Stimulated activated CD4-positive, alpha-beta T cell treated with anti-CD3 and anti-CD28 coated beads, Interleukin-2, amount 100 ng/mL, for 24 hours (primary cell): ENCODE measurements at places on chromosomes 6 and 20.

GRCh38 chr6:144305985-144306384 is 20.9 kb downstream of the UTRN start:
- no peak for DNase-seq

GRCh38 chr6:46338131-46338530 is 153.1 kb downstream of the RCAN2 start:
- no peak for DNase-seq

GRCh38 chr20:62027116-62027515 is 38.6 kb downstream of the TAF4 start:
- no peak for DNase-seq

- no peak for DNase-seq
Observed at GRCh38 chr20:14067603-14068002, 72.3 kb downstream of the MACROD2 start.

- no peak for DNase-seq
Observed at GRCh38 chr6:131643855-131644460, 6.9 kb downstream of the ENPP3 start.

DNA sequence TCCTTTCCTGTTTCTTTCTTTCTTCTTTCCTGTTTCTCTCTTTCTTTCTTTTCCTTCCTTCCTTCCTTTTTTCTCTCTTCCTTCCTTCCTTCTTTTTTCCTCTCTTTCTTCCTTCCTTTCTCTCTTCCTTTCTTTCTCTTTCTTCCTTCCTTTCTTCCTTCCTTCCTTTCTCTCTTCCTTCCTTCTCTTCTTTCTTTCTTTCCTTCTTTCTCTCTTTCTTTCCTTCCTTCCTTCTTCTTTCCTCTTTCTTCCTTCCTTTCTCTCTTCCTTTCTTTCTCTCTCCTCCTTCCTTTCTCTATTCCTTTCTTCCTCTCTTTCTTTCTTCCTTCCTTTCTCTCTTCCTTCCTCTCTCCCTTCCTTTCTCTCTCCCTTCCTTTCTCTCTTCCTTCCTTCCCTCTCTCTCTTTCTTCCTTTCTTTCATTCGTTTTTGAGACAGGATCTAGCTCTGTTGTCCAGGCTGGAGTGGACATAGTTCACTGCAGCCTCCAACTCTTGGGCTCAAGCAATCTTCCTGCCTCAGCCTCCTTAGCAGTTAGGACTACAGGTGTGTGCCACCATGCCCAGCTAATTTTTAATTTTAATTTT is 170.8 kb upstream of the GMDS start:
- no peak for DNase-seq

DNA sequence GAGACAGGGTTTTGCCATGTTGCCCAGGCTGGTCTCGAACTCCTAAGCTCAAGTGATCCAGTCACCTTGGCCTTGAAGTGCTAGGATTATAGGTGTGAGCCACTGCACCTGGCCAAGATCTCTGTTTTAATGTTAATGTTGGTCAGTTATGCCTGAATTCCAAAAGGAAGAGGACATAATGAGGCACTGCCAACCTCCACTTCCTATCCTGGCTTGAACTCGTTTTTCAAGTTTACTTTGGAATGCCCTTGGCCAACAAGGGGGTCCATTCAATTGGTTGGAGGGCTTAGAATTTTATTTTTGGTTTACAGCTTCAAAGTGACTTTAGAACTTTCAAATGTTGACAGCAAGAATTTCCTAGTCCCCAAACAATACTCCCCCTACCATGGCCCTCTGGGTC is 29.8 kb downstream of the DNAAF9 start:
- no peak for DNase-seq

DNA sequence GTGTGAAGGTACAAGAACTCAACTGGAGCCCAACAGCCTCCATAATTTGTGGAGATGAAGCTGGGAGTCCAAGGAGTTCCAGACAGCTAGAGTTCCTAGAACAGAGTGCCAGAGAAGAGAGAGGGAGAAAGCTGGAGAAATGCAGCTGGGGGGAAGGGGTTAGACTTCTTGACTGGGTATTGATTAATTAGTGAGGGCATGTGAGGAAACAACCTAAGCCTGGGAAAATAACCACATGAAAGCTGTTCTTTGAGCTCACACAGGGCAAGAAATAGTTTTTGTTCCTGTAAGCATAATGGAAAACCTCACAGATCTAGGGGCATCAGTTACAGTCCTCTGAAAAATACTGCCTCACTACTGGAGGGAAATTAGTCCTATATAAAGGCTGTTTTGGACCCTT is 230.5 kb upstream of the FKBP1C start:
- no peak for DNase-seq

DNA sequence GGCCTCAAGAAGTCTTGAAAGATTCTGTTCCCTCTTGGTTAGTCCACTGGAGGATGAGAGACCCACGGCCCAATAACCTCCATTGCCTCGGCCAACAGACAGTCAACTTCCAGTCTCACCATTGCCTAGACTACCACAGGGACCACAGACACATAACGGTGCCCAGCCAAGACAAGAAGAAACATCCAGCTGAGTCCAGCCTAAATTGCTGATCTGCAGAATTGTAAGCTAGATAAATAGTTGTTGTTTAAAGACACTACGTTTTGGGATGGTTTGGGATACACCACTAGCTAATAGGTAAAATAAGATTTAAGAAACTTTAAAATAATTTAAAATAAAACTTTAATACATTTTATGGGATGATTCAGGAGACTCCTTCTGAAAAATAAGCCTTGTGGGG is 324.7 kb upstream of the JAG1 start:
- DNase-seq = no peak

- DNase-seq = peak; percentile 74
Observed at GRCh38 chr6:31814677-31815024, 432 bp downstream of the HSPA1L start.

- DNase-seq = no peak
Observed at GRCh38 chr20:53769041-53769440, 175.4 kb upstream of the ZNF217 start.

- DNase-seq = no peak
Observed at GRCh38 chr6:143126574-143126941, 65.9 kb downstream of the AIG1 start.

DNA sequence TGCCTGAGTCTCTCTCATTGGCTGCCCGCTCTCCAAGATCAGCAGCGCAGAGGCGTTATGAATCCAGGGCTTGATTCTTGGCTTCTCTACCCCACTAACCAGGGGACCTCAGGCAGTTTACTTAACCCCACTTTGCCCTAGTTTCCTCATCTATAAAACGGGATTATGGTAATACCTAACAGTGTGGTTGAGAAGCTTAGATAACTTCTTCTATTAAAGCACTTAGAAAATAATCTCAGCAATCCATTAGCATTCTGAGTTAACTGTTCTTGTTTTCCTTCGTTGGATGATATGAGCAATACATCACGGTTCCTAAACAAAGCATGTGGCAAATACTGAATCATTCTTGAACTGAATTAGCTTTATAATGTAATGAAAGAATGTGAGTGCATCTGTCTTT is 116.3 kb upstream of the FKBP1C start:
- DNase-seq = no peak

GRCh38 chr20:63314015-63314471 is 21.1 kb downstream of the COL20A1 start:
- no peak for DNase-seq

GRCh38 chr6:15297895-15298590 is 52.2 kb downstream of the JARID2 start:
- no peak for DNase-seq

GRCh38 chr6:85077098-85077497 is 312.7 kb upstream of the TBX18 start:
- no peak for DNase-seq

- no peak for DNase-seq
Observed at GRCh38 chr6:5053864-5054244, 31.3 kb upstream of the PPP1R3G start.

- no peak for DNase-seq
Observed at GRCh38 chr6:127198549-127198948, 68.1 kb upstream of the RNF146 start.

DNA sequence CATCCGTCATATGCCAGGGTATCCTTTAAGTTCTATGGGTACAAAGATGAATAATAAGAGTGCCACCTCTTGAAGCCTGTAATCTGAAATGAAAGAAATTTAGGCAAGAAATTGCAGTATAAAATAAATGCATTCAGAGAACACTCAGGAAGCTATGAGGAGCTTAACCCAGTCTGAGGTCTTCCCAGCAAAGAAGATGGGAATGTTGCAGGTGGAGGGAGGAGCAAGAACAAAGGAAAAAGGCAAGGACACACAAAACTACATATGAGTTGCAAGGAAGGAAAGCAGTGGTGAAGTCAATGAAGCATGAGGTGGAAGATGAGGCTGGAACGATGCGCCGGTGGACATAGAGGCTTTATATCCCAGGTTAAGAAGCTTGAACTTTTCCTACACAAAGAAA is 67.0 kb upstream of the DST start:
- DNase-seq = no peak

DNA sequence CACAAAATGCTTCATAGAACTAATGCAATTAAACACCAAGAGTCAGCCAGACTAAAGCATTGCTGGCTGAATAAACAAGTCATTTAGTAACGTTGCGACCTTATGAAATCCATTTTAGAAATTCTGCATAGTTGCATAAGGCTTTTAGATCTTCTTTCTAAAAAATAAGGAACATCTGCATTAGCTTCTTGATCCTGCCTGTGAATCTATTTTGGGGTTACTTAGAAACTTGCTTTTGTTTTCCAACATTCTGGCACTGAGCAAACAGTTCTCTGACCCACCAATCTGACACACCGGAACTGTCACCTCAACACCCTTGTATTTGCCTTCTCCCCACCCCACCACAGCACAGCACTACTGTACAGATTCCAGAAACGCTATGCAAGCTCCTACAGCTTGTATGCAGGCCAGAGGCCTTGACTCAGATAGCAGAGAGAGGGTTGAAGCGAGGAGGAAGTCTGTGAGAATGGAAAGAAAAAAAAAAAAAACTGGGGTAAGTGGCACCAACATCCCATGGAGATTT is 55.0 kb downstream of the KIF13A start:
- DNase-seq = no peak

- no peak for DNase-seq
Observed at GRCh38 chr6:43867246-43867645, 97.2 kb downstream of the VEGFA start.

DNA sequence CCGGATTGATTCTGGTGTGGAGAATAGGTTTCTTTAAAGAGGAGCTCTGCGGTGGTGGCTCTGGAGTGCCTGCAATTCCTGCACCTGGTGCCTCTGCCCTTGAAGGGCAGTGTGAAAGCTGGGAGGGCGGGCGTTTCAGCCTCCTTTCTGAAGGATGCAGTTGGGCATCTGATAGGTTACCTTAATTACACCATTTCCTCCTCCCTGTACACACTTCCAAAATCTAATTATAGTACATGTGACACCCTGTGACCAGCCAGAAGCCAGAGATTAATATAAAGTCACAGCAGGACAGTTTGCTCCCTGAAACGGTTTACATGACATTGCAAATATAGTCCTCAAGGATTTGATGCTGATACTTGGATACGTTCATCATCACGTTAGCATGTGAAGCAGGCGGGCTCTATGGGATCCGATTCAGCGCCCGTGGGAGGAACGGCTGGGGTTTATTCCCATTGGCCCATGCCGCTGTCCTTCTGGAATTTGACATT is 548.2 kb downstream of the QKI start:
- no peak for DNase-seq

- DNase-seq = no peak
Observed at GRCh38 chr20:1810926-1811620, 84.1 kb upstream of the SIRPA start.

DNA sequence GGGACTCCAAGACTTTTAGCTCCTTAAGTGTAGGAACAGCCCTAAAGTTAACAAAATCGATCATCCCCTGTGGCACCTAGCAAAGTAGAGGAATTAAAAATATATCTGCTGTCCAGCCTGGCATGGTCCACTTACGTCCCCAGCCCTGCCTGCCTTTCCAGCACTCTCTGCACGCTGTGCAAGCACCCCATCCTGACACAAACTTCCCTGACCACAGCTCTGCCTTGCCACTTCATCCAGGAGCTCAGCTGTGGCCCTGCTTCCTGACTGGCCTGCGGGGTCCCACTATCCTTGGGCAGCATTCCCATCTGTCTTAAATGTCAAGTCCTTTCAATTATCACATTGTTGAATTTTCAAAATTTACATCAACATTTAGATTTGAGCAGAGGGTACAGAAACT is 39.0 kb downstream of the BLOC1S5 start:
- DNase-seq = no peak

DNA sequence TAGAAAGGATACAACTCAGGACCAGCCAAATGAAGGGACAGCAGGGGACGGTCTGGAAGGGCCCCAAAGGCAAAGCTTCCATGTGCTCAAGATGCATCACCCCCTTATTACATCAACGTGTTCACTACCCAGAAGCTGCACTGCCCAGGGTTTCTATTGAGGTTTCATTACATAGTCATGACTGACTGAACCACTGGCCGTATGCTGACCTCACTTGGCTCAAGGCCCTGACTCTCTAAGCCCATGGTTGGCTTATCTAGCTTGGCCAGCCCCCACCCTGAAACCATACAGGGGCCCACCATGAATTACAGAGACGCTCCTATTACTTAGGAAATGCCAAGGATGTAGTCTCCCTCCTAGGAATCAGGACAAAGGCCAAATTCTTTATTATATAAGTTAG is 179.4 kb downstream of the FOXC1 start:
- no peak for DNase-seq
